Stimulated activated CD8-positive, alpha-beta memory T cell treated with anti-CD3 and anti-CD28 coated beads, Interleukin-4, amount 100 ng/mL, for 1 hour (primary cell): ENCODE measurements at places on chromosomes 16 and 17.

GRCh38 chr17:19019041-19019941 lies 14.7 kb upstream of the FAM83G start:
- DNase-seq, result no peak

GRCh38 chr16:85207357-85207921 lies 95.2 kb upstream of the CIBAR2 start:
- DNase-seq, result no peak

- DNase-seq, result peak; percentile 55
These were observed at the start of gene ZBTB4 for GRCh38 chr17:7479213-7480088. ZBTB4 (minus strand) TSS chr17:7479631; CDS start chr17:7466801, 12,830 bp downstream.

DNA sequence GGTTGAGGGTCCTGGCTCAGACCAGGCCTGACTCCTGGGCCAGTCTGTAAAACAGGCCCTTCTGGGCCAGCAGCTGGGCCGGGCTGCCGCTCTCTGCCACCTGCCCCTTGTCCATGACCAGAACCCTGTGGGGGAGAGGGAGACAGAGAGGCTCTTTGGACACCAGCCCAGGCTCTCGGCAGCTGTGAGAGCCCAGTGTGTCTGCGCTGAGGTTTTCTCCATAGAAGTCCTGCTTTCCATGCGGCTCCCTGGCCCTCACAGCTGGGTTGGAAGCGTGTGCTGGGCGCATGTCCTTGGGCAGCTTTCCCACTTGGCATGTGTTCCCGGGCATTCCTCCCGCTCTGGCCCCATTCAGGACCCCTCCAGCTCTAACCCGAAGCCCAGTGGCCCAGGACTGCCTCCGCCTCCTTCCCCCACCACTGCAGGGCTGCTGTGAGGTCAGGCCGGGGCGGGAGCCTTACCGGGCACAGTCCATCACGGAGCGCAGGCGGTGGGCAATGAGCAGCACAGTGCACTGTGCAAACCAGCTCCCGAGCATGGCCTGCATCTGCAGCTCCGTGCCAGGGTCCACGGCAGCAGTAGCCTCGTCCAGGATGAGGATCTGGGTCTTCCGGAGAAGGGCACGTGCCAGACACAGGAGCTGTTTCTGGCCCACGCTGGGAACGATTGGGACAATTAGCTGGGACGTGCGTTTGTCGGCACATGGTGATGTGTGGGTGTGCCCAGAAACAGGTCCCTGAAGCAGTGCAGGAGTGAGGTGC lies 73.0 kb downstream of the ABCC6 start:
- no peak for DNase-seq

DNA sequence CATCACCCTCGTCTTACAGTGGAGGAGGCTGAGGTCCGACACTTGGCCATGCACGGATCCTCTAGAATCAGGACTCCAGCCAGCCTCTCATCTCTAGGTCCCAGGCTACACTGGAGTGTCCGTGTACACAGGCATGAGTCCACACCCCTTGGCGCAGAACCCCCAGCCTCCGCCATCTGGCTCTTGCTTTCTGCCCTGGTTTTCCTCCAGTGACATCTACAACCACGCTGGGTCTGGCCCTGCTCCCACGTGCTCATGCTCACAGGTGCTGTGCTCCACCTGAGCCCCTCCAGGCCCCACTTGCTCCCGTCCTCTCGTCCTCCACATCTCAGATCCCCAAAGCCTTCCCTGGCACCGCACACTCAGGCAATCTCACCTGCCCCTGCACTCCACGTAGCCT lies 260.8 kb downstream of the ENGASE start:
- no peak for DNase-seq

GRCh38 chr17:37741341-37742115 lies 3.3 kb downstream of the HNF1B start:
- DNase-seq, result no peak

DNA sequence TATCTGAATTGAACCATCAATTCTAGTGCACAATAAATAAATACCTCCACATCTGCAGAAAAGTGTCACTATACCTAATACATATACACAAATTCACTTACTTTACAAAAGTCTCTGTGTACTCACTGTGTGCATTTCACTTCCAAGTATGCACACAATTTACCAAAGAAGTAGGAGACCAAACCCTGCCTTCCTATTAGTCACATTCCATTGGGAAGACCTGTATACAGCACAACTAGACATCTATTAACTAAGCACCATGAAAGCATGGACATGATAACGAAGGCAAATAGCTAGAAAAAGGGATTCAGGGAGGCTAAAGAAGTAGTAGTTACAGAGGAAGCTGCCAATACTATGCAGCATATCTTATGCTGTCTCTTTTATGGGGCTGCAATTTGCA lies 139.5 kb downstream of the SNX11 start:
- DNase-seq, result no peak

- DNase-seq, result no peak
These were observed 72.1 kb upstream of the TNRC6C start for GRCh38 chr17:77886387-77886728.

- no peak for DNase-seq
These were observed 2.2 kb downstream of the GALNS start for GRCh38 chr16:88854306-88855111.

DNA sequence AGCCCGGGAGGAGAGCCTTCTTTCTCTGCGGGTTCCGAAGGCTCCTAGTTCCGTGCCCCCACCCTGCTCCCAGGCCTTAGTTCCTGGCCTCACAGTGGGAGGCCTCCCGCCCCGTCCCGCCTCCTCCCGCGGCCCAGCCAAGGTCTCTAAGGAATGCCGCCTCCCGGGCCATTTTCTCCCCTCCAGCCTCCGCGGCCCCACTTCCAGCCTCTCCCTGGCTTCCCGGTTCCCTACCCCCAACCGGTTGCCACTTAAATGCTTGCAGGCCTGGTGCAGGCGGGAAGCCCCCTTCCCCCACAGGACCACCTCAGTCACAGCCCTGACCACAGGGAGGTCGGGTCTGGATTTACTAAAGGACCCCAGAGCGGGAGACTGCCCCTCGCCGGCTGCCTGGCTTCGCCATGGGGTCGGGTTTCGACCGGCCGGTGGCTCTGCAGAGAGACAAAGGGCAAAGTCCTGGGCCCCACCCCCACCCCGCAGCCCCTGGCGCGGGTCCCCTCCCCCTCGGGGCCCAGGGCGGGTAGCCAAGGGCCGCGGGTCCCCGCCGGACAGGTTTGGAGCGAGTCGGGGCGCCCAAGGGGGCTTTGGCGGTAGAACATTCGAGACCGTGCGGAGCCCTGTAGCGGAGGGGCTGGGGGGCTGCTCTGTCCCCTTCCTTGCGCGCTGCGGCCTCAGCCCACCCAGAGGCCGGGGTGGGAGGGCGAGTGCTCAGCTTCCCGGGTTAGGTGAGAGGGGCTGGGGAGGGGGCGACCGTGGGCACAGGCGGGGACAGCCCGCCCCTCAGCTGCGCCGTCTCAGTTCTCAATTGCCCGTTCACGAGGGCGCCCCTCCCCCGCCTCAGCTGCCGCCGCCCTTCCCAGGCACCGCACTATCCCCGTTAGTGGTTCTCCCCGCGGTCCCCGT lies 16.4 kb downstream of the IGF2BP1 start:
- no peak for DNase-seq

DNA sequence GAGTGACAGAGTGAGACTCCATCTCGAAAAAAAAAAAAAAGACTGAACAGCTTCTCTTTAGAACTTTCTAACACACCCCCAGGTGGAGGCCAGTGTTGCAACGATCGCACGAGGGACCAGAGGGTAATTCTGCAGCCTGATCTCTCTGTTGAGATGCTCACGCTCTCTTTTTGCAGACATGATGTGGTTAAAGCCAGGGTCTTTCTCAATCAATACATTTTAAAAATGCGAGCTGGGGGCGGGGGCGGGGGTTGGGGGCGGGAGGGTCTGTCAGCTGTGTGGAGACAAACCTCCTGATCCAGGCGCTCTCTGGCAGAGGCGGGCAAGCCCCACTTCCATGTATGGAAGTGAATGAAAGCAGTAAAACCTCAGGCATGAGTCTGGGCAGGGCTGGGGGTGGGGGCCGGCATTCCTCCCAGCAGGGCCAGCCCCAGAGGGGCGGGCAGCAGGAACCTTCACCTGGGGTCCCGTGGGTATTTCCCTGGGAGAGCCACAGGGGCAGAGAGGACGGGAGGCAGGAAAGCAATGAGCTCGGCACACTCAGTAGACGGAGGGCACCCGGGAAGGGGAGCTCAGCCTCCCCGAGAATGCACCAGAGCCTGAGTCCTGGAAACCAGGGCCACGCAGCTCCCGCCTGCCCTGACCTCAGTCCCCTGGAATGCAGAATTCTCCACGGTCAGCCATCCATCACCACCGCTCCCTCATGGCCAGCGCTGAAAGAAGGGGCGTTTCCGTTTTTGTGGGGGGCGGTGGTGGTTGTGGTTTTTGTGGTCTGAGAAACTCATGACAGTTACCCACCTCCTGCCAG lies 28.0 kb downstream of the NXN start:
- no peak for DNase-seq

DNA sequence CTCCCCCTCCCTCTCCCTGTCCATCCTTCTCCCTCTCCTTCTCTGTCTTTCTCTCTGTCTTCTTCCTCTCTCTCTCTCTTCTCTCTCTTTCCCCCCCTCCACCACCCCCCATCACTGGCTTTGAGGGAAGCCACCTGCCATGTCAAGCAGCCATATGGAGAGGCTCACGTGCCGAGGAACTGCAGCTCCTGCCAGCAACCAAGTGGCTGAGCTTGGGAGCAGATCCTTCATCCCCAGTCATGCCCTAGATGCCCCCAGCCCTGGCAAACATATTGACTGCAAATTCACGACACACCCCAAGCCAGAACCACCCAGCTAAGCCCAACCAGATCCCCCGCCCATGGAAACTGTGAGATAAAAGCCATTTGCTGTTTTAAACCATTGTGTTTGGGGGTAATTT lies 40.9 kb upstream of the RBFOX3 start:
- DNase-seq, result no peak

GRCh38 chr17:77649717-77650211 lies 308.7 kb upstream of the TNRC6C start:
- no peak for DNase-seq

DNA sequence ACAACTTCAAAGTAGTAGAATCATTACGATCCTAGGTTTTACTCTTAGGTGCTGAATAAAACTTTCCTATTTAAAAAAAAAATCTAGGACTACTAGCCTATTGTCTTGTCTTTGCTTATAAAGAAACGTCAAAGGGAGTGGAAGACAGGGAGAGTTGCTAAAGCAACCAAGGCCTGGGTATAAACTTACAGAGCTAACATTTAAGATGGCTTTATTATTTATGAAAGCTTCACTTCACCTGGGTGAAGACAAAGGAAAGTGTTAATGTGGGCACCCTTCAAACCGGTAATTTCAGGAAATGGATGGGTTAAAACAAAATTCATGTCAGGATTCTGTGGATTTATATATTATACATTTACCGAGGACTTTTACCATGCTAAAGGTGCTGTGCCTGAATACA lies 2.5 kb downstream of the DUSP14 start:
- no peak for DNase-seq

DNA sequence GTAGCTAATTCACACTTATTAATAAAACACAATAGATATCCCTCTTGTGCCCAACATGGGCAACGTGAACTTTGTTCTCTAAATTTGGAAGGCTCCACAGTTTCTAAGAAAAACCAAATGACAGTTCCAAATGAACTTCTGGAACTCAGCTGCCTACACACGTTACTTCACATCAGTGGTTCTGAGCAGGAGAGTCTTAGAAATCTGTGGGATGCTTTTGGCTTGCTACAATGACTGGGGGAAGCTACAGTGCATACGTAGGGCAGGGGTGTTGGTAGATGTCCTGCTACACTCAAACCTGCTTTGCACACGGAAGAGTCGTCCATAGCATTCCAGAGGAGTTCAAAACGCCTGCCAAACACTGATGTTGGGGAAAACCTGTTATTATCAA lies 8.0 kb downstream of the TXNDC11 start:
- DNase-seq, result no peak

DNA sequence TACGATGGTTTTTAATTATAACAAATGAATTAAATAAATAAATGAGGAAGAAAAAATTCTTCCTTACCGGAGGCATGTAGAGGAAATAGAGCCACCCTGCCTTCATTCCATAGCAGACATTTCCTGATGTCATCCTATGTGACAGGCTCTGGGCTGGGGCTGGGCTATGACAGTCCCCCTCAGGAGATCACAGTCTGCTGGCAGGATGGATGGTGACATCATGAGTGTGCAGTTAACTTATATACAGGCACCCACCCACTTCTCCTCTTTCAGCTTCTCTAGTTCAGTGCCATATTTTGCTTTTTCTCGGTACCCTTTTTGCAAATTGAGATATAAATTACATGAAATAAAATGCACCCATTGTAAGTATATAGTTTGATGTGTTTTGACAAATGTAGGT lies 6.4 kb upstream of the CMTM3 start:
- no peak for DNase-seq

GRCh38 chr17:69511250-69511649 lies 96.8 kb downstream of the MAP2K6 start:
- no peak for DNase-seq

- no peak for DNase-seq
These were observed 10.3 kb downstream of the MYCBPAP start for GRCh38 chr17:50518384-50519023.

- no peak for DNase-seq
These were observed 4.8 kb downstream of the ATP2A3 start for GRCh38 chr17:3959295-3959899.

DNA sequence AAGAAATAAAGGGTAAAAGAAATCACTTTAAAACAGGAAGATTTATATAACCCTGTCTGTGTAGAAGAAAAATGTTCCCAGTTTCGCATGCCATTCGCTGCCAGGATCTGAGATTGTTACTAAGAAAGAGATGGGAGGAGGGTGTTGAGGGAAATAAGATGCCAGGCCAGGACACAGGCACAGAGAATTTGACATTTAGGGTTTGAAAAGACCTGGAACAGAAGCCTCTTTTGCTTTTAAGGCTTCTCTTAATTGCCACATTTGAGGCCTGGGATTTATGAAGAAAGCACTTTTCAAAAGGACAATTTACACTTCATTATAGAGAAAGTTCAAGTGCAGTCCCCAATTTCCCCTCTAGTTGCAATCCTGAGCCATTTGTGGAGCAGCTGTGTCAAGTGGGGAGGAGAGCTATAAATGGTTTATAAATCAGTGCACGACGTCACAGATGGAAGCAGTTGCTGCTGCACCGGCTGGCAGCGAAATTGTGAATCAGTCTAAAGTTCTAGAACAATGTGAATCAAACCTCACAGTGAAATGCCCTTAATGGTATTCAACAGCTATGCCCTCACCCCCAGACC lies 26.5 kb upstream of the C16orf87 start:
- DNase-seq, result no peak

GRCh38 chr16:79547085-79547484 lies 53.5 kb downstream of the MAF start:
- DNase-seq, result no peak
